Activated naive CD4-positive, alpha-beta T cell treated with anti-CD3 and anti-CD28 coated beads, Interleukin-2, amount 10 ng/mL, durations not matched to agents 7 days and 5 days (primary cell): ENCODE measurements at places on chromosomes 6 and 20.

DNA sequence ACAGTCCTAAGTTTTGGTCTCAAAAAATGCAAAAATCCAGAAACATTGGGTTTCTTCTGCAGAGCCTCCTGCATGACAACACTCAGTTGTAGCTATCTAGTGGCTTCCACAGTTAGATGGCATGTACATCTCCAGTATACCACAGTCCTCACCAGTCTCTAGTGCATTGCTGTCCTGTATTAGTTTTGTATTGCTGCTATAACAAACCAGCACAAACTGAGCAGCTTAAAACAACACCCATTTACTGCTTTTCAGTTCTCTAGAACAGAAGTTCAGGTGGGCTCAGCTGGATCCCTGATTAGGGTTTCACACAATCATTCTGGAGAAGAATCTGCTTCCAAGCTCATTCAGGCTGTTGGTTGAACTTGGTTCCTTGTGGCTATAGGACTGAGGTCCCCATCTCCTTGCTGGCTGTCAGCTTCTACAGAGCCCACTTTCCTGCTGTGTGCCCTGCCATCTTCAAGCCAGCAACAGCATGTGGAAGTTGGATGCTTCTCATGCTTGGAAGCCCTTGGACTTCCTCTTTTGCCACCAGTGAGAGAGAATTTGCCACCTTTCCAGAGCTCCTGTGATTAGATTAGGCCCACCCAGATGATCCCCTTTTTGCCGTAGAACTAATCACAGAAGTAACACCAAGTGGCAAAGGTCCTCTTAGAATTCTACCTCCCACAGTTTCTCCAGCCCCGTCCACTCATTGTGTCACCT lies 48.9 kb upstream of the TBC1D7 start:
- DNase-seq = no peak

GRCh38 chr6:86511962-86512361 lies 425.4 kb upstream of the HTR1E start:
- no peak for DNase-seq

- DNase-seq = no peak
Measured at GRCh38 chr6:45857827-45858226, 157.8 kb downstream of the CLIC5 start.

DNA sequence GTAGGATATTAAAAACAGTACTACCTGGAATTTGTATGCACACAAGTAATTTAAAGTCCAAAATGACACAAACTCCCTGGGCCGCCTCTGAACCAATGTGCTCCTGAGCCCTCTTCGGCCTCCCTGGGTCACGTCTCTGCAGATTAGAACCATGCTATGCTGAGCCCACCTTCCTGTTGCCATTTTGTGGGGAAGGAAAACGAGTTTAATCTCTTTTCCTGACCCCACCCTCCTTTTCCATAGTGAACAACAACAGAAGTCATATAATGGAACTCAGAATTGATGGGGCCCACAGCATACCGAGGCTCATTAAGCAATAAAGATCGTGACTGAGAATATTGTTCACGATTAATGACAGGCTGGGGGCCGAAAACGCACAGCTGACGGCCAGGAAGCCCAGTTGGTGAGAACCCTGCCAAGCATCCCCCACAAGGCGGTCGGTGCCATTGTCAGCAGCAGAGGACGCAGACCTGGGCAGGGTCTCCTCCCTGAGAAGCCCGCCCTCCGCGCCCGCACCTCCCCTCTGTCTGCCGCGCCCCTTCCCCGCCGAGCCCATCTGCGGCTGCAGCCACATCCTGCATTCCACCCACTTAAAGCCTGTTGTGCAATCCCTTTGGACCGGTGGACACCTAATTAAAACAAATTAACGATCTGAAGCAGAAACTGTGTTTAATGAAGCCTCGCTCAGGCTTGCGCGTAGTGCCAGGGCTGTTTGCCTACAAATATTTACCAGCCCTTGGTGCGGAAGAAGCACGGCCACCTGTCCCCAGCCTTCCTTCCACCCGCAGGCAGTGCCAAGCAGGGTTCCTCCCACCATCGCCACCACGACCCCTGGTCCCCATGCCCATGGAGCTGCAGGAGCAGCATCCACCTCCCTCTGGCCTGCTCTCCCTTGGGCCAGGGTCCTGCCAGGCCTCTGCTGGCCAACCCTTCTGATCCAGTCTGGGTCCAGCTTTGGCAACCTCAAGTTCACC lies 68.1 kb downstream of the DLL1 start:
- DNase-seq = no peak

DNA sequence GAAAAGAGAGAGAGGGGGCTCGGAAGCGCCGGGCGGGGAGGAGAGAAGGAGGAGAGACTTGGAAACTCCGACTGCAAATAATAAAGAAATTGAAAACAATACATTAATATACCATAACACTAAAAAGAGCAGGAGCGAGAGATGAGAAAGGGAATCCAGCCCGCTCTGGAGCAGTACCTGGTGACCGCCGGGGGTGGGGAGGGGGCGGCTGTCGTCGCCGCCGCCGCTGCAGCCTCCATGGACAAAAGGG lies 338 bp downstream of the E2F3 start:
- no peak for DNase-seq

- DNase-seq = no peak
Measured at GRCh38 chr6:128439627-128440026, 80.8 kb downstream of the PTPRK start.

- no peak for DNase-seq
Measured at GRCh38 chr6:33746036-33746600, 587 bp downstream of the IP6K3 start.

DNA sequence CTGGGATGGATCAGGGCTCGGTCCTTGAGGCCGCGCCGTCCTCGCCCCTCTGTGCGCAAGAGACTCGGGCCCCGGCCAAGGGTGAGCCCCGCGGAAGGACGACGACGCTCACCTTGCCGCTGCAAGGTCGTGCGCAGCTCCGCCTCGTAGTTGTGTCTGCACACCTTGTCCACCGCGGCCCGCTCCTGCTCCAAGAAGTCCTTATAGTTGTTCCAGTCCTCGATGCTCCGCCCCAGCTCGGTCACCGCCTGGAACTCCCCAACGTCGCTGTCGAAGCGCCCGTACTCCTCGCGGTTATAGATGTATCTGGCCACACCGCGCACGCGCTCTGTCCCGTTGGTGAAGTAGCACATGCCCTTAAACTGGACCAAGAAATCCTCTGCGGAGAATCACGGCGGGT lies 1.8 kb downstream of the HLA-DQB2 start:
- DNase-seq = no peak

- DNase-seq = peak; percentile 76
Measured at GRCh38 chr6:168370310-168370991, 50.9 kb upstream of the DACT2 start.

DNA sequence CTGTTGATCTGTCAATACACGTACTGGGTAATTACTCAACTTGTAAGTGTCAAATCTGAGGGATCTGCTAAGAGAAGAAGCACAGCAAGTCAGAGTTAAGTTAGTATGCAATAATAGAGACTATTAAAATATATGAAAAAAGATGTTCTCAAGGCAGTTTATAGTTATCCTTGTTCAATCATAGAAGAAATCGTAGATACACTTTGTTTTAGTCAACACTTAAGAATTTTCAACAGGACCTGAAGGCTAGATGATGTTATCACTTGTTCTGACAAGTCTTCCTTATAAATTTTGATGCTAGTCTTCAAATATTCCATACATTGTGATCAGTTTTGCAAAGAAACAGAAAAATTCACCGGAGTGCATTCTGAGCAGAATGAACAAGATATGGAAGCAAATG lies 91.1 kb upstream of the KCNQ5 start:
- DNase-seq = no peak

DNA sequence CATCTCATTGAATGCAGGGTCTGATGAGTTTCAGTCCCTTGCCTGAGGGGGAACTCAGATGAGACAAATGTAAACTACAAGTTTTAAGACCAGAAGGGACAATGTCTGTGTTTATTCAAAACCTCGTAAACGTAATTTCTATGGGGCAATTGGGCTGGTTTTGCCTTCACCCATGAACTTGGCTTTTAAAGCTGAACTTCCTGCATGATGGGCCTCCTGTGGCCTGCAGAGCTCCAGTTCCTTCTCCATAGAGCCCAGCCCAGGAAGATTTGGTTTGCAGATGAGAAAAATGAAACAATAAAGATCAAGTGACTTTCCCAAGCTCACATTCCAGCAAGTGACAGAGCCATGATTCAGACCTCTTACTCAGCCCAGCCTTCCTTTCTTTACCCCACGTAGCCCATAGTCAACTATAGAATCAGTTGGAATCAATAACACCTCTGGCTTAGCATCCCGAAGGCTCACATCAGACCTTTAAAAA lies 612.3 kb downstream of the UTRN start:
- DNase-seq = no peak

DNA sequence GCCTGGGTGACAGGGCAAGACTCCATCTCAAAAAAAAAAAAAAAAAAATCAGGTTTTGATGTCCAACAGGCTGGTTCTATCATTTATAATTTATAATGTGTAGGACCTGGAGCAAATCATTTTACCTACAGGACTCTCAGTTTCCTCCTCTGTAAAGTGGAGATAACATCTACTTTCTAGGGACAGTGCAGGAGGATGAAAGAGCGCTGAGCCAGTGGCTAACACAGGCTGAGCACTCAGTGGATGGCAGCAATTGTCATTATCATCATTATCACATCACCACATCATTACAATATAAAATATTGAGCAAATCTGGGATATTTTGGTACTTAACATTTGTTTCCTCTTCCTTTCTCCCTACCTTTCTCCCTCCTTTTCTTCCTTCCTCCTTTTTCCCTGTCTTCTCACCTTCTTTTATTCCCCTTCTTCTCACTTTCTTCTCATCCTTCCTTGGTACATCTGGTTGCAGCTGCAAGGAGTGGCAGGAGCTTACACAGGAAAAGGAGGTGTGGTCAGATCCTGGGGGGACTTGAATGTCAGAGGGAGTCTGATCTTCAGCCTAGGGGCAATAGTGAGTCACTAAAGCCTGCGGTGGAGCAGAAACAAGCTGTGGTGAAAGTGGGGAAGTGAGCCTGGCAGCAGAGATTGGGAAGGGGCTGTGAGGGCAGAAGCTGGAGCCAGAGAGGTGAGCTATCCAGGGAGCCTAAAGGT lies 24.6 kb upstream of the CTNNBL1 start:
- no peak for DNase-seq
